Trophoblast cell (in vitro differentiated cells and primary cell): ENCODE measurements at places on chromosomes 5 and 9.

GRCh38 chr9:7976167-7976755 is 176.7 kb upstream of the DMAC1 start:
- no peak overlapping the region for H3K27ac ChIP-seq
- DNase-seq: no peak
- no peaks in the 10 kb centered on the region for H3K27me3 ChIP-seq
- no peaks in the 10 kb centered on the region for H3K36me3 ChIP-seq
- no peak overlapping the region for H3K4me3 ChIP-seq

DNA sequence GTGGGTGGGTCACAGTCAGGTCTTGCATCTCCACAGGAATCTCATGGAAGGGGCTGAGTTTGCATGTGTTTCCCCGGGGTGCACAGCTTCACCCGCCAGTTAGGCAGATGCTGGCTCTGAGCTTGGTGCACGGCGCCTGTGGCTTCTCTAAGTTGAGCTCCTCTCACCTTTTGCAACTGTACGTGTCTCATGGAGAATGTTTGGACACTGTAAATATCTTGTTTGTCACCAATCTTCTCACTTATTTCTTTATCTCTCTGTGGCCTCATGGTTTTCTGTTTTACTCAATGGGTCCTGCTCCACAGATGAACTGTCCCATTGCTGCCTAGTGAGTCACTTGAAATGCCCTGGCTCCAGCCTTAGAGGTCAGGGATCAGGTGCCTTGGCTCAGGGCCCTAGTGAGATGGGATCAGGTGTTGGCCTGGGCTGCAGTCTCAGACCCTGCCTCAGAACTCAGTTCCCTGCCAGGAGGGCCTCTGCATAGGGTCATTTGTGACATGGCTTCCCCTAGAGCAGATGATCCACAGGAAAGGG is 61.6 kb downstream of the WNK2 start:
- H3K36me3 ChIP-seq: peaks cover 7% of the 10 kb centered on the region
- H3K4me3 ChIP-seq: no peak overlapping the region
- peak; percentile 82 for DNase-seq
- no peaks in the 10 kb centered on the region for H3K4me1 ChIP-seq
- no peak overlapping the region for H3K27ac ChIP-seq

DNA sequence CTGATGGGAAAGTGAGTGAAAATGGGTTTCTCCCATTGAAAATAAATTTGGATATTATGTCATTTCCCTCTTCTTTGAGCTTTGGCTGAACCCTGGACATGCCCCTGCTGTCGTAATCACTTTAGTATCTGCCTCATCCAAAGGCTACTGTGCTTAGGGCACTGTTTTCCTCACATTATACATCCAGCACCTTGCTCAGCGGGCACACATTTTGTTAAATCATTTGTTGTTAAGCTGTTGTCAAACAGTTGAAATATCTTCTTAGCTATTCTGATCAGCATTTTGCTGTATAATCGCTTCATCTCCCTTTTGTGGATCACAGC is 352.7 kb upstream of the CD180 start:
- H3K27ac ChIP-seq: no peak overlapping the region
- no peaks in the 10 kb centered on the region for H3K27me3 ChIP-seq
- no peak overlapping the region for H3K4me3 ChIP-seq
- H3K36me3 ChIP-seq: no peaks in the 10 kb centered on the region
- no peaks in the 10 kb centered on the region for H3K4me1 ChIP-seq

- H3K4me3 ChIP-seq: no peak overlapping the region
- peaks cover 5% of the 10 kb centered on the region for H3K4me1 ChIP-seq
- H3K27ac ChIP-seq: no peak overlapping the region
- DNase-seq: no peak
- no peaks in the 10 kb centered on the region for H3K36me3 ChIP-seq
- H3K27me3 ChIP-seq: no peaks in the 10 kb centered on the region
Measured at GRCh38 chr5:168603746-168604145, 24.6 kb upstream of the PANK3 start.

- no peaks in the 10 kb centered on the region for H3K4me1 ChIP-seq
- no peak overlapping the region for H3K27ac ChIP-seq
- no peak overlapping the region for H3K4me3 ChIP-seq
Measured at GRCh38 chr5:114473541-114473940, 111.7 kb downstream of the KCNN2 start.

DNA sequence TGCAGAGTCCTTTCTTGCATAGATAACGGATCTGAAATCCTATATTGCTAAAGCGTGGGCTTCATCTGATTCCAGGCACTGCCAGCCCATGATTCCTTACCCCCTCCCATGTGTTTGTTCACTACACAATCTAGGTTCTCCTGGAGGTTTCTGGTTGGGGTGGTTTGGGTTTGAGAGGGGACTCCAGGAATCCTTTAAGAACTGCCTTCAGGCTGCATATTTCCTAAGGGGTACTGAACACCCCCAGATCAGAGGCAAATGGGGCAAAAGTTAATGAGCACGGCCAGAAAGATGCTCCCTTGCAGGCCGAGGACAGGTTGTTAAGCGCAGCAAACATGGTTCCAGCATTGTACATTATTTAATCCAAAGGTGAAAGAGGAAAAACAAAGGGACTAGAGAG is 9.9 kb downstream of the NR2F1 start:
- no peak overlapping the region for H3K4me3 ChIP-seq
- peaks cover 8% of the 10 kb centered on the region for H3K4me1 ChIP-seq
- no peak for DNase-seq
- no peak overlapping the region for H3K27ac ChIP-seq

DNA sequence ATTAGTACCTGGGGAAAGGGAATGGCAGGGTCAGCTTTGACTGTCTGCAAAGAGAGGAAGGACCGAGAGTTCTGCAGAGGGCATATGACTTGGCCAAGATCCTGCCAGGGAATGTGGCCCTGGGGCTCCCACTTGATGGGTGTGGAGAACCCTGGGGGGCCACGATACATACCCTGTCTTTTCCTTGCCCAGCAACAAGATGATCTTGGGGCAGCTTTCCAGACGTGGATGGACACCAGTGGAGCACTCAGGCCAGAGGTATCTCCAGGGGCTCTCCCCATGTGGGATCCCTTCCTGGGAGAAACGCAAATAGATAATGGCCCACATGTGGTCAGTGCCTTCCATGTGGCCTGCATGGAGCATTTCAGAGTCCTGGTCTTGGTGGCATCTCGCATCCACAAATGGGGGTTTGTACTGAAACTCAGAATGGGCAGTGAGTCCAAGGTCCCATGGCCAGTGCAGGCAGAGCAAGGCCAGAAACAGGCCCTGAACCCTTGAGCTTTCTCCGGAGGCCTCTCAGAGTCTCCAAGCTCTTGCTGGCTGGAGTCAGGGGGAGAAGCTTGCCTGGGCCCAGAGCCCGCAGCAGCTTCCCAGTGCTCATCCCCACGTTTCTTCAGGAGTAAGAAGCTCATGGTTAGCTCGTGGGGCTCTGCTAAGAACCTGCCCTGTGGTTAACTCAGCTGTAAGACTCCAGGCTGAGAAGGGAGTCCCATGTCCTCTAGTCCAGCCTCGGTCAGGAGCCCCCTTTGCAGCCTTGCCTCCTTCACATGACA is 18.3 kb upstream of the ORM1 start:
- H3K36me3 ChIP-seq: peaks cover 76% of the 10 kb centered on the region
- no peak for DNase-seq
- H3K27ac ChIP-seq: no peak overlapping the region
- no peak overlapping the region for H3K4me3 ChIP-seq

GRCh38 chr9:11352612-11353011 is 739.8 kb upstream of the PTPRD start:
- DNase-seq: no peak
- no peak overlapping the region for H3K4me3 ChIP-seq
- H3K36me3 ChIP-seq: no peaks in the 10 kb centered on the region
- no peak overlapping the region for H3K27ac ChIP-seq
- H3K4me1 ChIP-seq: no peaks in the 10 kb centered on the region

GRCh38 chr5:1463326-1464095 is 18.3 kb upstream of the SLC6A3 start:
- no peak overlapping the region for H3K4me3 ChIP-seq
- no peak overlapping the region for H3K27ac ChIP-seq

DNA sequence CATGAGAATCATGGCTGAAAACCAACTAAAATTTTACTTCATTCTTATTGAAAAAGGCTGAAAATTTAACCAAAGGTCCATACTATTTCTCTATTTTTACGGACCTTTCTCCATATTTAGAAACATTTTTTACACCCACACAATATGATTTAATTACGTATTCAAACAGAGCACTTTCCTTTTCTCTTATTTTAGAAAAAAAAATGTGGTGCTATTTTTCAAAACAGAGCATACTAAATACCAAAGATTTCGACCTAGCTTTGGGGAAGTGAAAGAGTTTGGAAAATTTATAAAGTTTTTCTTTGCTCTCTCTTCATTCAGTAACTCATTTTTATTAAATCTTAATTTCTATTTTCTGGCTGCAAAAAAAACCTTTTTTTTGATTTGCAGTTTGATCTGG is 38.1 kb downstream of the RNF145 start:
- no peaks in the 10 kb centered on the region for H3K36me3 ChIP-seq
- H3K4me1 ChIP-seq: no peaks in the 10 kb centered on the region
- H3K27me3 ChIP-seq: no peaks in the 10 kb centered on the region
- no peak overlapping the region for H3K4me3 ChIP-seq

- no peaks in the 10 kb centered on the region for H3K36me3 ChIP-seq
- H3K27ac ChIP-seq: peak overlapping the region; percentile 96
- peak overlapping the region; percentile 70 for H3K4me3 ChIP-seq
- H3K4me1 ChIP-seq: peaks cover 35% of the 10 kb centered on the region
Measured at GRCh38 chr9:121598965-121599871, 52.2 kb upstream of the DAB2IP start.

DNA sequence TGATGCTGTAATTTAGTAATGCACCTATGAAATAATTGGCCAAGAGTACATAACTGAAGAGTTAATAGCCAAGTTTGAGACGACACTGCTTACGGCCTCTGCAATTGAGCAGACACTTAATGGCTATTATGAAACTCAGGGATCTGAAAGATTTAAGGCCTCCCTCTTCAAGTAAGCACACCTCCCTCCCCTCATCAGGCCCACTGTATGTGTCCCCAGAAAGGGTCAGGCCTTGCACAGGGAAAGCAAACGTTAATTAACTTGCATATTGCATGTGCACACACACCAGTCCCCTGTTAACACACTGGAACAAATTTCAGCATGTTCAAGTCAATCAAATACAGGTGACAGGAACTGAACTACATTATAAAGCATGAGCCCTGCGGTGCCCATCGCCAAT is 163.6 kb downstream of the SPOCK1 start:
- DNase-seq: no peak
- no peaks in the 10 kb centered on the region for H3K4me1 ChIP-seq
- H3K27ac ChIP-seq: no peak overlapping the region

DNA sequence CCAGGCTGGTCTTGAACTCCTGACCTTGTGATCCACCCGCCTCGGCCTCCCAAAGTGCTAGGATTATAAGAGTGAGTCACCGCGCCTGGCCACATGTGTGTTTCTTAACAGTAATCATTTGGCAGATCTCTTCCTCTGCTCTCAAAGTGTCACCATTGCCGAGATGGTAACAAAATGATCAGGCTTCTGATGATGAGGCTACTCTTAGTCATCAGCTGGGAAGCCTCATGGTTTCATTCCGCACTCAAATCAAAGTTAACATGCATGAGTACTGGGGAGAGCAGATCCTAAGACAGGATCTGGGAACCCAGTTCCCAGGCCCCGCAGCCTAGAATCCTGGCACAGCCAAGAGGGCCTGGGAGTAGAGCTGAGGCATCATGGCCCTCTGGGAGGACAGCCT is 27.4 kb downstream of the BARHL1 start:
- no peaks in the 10 kb centered on the region for H3K27me3 ChIP-seq
- H3K36me3 ChIP-seq: peaks cover 38% of the 10 kb centered on the region
- no peaks in the 10 kb centered on the region for H3K4me1 ChIP-seq
- H3K27ac ChIP-seq: no peak overlapping the region
- H3K4me3 ChIP-seq: no peak overlapping the region

DNA sequence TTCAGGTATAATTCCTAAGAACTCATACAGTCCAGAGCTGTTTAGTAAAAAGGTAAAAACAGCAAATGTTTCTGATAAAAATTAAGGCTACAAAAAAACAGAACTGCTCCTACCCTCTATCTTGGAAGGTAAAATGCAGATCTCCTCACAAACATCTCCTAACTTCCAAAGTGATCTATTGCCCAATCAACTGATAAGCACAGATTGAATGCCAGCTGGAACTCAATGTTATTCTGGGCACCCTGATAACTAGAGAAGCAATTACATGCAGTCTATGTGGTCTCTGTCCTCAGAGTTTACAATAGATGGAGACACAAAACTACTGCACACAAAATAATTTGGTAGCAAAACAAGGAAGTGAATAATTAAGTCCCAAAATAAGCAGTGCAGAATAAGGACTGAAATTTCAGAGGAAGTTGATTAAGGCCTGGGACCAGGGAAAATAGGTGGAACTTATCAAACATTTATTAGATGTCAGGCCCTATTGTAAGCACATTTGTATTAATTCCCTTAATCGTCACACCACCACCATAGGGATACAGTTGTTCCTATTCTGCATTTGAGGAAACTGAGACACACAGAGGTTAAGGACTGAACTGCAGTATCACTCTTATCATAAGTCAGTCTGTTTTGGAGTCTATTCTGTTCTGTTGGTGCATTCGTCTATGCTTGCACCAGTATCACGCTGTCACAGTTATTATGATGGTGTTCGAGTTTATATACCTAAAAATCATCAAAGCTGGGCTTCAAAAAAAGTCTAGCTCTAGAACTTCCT is 102.2 kb upstream of the TARS1 start:
- H3K36me3 ChIP-seq: no peaks in the 10 kb centered on the region
- no peak overlapping the region for H3K4me3 ChIP-seq
- H3K27me3 ChIP-seq: no peaks in the 10 kb centered on the region
- no peak for DNase-seq

- DNase-seq: peak; percentile 20
- H3K27ac ChIP-seq: no peak overlapping the region
- no peaks in the 10 kb centered on the region for H3K36me3 ChIP-seq
- no peaks in the 10 kb centered on the region for H3K27me3 ChIP-seq
Measured at GRCh38 chr9:113807173-113808061, 68.7 kb upstream of the ZNF618 start.

GRCh38 chr5:96197347-96197746 is 235.7 kb upstream of the ELL2 start:
- H3K36me3 ChIP-seq: no peaks in the 10 kb centered on the region
- H3K27ac ChIP-seq: no peak overlapping the region
- DNase-seq: no peak
- H3K27me3 ChIP-seq: no peaks in the 10 kb centered on the region
- no peaks in the 10 kb centered on the region for H3K4me1 ChIP-seq

GRCh38 chr5:78829811-78830527 is 155.1 kb downstream of the ARSB start:
- H3K4me3 ChIP-seq: no peak overlapping the region
- H3K27ac ChIP-seq: no peak overlapping the region
- H3K4me1 ChIP-seq: no peaks in the 10 kb centered on the region
- no peaks in the 10 kb centered on the region for H3K27me3 ChIP-seq

- DNase-seq: no peak
- H3K4me1 ChIP-seq: no peaks in the 10 kb centered on the region
- no peaks in the 10 kb centered on the region for H3K27me3 ChIP-seq
- no peaks in the 10 kb centered on the region for H3K36me3 ChIP-seq
Measured at GRCh38 chr9:111994831-111995458, 98.3 kb downstream of the UGCG start.
